Left lobe of liver (tissue), 2 donors: ENCODE measurements at places on chromosomes 5 and 9. TPM values are rescaled to one million over a fixed set of nuclear protein-coding genes. Genes with fewer than 3 reads are reported as not detected.

The SLC34A3 gene
- total RNA-seq: not detected

The ZNF300 gene
- 0.23 TPM for total RNA-seq

The CDO1 gene
- 130 TPM for total RNA-seq

The RBM18 gene
- total RNA-seq: 7.5 TPM

The MSX2 gene
- total RNA-seq: not detected

DNA sequence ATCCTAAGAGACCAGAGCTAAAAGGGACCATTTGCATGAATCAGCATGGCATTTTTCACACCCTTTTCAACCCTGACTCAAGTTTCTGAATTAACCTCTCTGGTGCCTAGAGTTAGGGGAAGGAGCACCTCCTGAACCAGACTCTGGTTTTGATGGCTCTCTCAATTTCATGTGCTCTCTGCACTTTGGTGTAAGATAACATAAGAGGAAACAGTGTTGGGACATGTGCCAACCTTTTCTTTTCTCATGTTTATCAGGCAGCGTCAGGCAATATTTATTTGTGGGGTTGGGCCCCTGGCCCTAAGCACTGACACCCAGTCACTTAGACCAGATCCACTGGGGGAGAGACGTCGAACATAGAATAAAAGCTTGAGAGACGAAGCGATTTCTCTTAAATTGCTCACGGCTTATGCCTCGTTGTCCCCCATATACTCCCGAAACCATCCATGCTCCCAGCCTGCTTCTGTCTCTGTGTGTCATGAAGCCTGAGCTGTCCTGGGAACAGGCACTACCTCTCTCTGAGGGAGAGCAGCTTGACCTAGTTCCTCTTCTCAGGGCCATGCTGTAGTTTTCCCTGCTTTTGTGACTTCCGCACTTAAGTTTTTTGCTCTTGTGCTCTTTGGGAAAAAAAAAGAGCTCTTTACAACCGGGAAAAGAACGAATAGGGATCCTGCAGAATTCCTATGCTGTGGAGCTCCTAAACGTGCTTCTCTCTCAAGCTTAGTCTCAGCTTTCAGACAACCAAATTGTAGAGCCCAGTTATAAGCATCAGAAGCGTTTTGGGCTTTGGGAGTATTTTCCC is 195.7 kb downstream of the NR3C1 start:
- no peak for DNase-seq

DNA sequence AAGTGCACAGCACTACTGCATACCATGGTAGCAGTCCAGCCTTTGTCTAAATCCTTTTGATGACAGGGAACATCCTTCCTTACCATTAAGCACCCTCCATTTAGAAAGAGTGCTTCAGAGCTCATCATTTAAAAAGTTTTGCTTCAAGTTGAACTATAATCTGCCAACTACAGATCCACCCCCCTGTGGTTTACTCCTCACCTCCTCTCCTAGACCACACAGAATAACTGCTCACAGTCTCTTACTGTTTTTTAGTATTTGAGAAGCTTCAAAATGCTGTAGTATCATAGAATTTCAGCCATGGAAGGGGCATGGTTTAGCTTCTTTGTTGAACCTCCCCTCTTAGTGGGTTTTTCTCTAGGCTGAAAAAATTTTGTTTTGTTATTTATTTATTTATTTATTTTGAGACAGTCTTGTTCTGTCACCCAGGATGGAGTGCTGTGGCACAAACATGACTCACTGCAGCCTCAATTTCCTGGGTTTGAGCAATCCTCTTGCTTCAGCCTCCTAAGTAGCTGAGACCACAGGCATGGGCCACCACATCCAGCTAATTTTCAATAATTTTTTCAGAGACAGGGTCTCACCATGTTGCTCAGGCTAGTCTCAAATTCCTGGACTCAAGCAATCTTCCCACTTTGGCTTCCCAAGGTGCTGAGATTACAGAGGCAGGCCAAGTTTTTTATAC is 384.3 kb upstream of the RFX3 start:
- DNase-seq: no peak

- no peak for DNase-seq
These were observed 9.9 kb downstream of the AK1 start for GRCh38 chr9:127867356-127868277.
